Aorta (tissue), 5 donors: ENCODE measurements at places on chromosomes 7 and 10. TPM values are rescaled to one million over a fixed set of nuclear protein-coding genes. Genes with fewer than 3 reads are reported as not detected.

GRCh38 chr10:129517680-129518057 lies 50.6 kb downstream of the MGMT start:
- no peaks in the 10 kb centered on the region for H3K36me3 ChIP-seq
- DNase-seq: no peak
- no peaks in the 10 kb centered on the region for H3K4me1 ChIP-seq
- H3K27me3 ChIP-seq: no peaks in the 10 kb centered on the region
- no peak overlapping the region for H3K4me3 ChIP-seq

DNA sequence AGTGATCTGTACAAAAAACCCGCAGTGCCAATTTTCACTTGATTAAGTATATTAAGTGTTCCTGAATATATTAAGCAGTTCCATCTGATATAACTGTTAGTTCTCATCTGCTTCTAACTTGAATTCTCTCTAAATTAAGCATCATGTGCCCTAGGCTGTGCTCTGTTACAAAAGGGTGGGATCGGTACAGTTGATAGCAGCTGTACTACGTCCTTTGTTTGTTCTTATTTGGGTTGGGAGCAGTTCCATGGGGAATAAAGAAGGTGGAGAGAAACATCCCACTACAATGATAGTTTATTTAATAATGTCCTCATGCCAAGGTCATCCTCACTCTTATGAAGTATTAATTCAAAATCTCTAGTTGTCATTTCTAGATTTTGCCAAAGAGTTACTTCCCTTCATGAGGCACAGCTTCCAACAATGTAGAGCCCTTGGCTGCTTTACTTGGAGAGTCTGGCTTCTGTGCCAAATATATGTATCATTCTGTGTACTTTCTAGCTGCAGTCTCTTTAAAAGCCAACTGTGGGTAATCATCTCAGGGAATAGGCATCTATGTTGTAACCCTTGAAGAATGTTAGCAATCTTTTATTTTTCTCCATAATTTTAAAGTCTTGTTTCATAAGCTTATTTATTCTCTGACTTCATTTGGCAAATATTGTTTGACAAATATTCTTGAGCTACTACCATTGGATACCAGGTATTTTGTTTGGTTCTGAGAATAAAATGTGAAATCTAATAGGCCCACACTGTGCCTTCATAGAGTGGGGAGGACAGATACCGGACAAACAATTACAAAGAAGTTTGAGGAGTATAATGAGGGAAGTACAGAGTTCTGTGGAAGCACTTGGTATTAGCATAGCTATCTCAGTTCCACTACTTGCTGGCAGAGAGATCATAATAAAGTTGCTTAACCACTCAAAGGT lies 22.4 kb upstream of the AHR start:
- peak overlapping the region; percentile 82 for H3K27ac ChIP-seq
- DNase-seq: no peak
- peaks cover 2% of the 10 kb centered on the region for H3K4me1 ChIP-seq
- H3K36me3 ChIP-seq: no peaks in the 10 kb centered on the region
- no peak overlapping the region for H3K4me3 ChIP-seq

DNA sequence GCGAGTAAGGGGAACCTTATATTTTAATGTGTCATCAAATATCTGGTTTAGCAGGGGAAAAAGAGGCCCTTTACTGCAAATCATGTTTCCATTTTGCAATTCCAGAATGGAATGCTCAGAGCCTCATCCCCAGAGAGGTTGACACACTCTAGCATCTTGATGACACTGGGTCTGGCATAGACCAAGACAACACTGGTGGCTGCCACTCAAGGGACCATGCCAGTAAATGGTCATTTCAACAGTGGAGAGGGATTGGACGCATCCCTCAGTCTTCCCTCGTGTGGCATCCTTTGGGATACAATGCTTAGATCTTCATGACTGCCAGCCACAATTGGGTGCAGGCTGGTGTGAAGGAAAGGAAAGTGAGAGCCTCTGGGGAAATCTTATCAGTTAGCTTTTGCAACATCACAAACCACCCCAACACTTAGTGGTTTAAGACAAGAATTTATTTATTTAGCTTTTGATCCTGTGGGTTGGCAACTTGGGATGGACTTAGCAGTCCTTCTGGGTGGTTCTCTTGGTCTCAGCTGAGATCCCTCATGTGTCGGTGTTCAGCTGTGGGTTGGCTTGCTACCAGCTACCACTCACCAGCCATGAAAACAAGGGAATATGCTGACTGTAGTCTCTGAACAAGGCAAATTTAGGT lies 21.6 kb downstream of the TACC2 start:
- no peak overlapping the region for H3K27ac ChIP-seq
- no peaks in the 10 kb centered on the region for H3K27me3 ChIP-seq
- H3K4me3 ChIP-seq: no peak overlapping the region
- no peak for DNase-seq

- no peak overlapping the region for H3K4me3 ChIP-seq
- no peaks in the 10 kb centered on the region for H3K27me3 ChIP-seq
- H3K27ac ChIP-seq: no peak overlapping the region
- H3K36me3 ChIP-seq: no peaks in the 10 kb centered on the region
- H3K4me1 ChIP-seq: no peaks in the 10 kb centered on the region
Observed at GRCh38 chr10:71399946-71400345, 3.2 kb downstream of the CDH23 start.

DNA sequence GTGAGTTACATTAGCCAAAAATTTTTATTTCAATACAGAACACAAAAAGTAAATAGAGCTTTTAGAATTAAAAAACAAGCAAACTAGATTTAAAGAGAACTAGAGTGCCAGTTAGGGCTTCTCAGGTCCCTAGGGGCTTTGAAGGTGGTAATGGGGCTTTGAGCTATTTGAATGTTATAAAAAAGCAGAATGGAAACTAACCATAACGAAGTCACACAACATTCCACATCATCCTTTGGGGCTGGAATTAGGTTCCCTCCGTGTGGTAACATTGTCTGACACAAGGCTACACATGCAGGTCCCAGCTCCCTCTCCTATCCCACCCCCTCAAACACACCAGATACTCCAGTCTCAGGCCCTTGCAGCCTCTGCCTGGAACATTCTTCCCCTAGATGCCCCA lies 15.3 kb downstream of the JAZF1 start:
- no peaks in the 10 kb centered on the region for H3K4me1 ChIP-seq
- H3K4me3 ChIP-seq: no peak overlapping the region
- no peak for DNase-seq

GRCh38 chr10:42984035-42984610 lies 92.7 kb upstream of the RET start:
- H3K27me3 ChIP-seq: no peaks in the 10 kb centered on the region
- H3K36me3 ChIP-seq: no peaks in the 10 kb centered on the region
- H3K4me1 ChIP-seq: no peaks in the 10 kb centered on the region

- H3K27me3 ChIP-seq: no peaks in the 10 kb centered on the region
- no peak for DNase-seq
- no peak overlapping the region for H3K4me3 ChIP-seq
- H3K27ac ChIP-seq: no peak overlapping the region
- no peaks in the 10 kb centered on the region for H3K4me1 ChIP-seq
Observed at GRCh38 chr7:56097700-56098099, 4.9 kb upstream of the PHKG1 start.

GRCh38 chr7:131657881-131658280 lies 101.5 kb upstream of the PODXL start:
- no peak for DNase-seq
- no peaks in the 10 kb centered on the region for H3K36me3 ChIP-seq
- no peak overlapping the region for H3K27ac ChIP-seq
- no peak overlapping the region for H3K4me3 ChIP-seq

DNA sequence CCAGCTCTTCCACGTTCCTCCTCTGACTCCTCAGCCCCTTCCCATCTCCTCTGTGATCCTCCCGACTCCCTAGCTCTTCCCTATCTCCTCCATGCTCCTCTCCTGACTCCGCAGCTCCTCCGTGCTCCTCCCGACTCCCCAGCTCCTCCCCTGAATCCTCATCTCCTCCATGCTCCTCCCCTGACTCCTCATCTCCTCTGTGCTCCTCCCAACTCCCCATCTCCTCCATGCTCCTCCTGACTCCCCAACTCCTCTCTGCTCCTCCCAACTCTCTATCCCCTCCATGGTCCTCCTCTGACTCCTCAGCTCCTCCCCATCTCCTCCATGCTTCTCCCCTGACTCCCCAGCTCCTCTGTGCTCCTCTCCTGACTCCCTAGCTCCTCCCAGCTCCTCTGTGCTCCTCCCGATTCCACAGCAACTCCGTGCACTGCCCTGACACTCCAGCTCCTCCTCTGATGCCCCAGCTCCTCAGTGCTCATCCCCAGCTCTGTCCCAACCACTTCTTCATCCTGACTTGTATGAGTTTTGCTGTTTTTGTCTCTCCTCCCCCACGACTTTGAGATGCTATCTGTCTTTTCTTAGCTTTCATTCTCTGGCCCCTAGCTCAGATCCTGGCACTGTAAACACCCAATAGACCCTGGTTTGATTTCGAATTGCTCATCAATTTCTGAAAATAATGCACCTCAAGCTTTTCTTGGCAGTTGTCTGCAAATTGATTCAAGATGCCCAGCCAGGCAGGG lies 38.3 kb downstream of the OAT start:
- no peak overlapping the region for H3K4me3 ChIP-seq
- no peaks in the 10 kb centered on the region for H3K4me1 ChIP-seq
- no peaks in the 10 kb centered on the region for H3K36me3 ChIP-seq
- no peak overlapping the region for H3K27ac ChIP-seq
- H3K27me3 ChIP-seq: no peaks in the 10 kb centered on the region

DNA sequence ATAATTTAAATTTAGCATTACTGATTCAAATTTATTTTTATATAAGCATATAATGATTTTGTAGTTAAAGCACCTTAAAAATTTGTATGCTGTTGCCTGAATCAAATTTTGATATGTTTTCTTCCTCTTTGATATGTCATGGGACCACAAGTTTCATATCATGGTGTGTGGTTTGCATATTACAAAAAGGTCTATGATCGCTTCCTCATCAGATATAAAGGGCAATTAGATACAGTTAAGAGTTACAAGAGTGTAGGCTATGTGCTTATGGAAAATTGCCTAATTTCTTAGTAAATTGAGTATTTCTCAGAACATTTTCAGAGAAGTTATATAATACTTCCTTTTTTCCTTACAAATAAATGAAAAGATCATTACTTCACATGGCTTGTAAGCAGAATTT lies 22.2 kb downstream of the MRC1 start:
- no peak for DNase-seq
- H3K27me3 ChIP-seq: no peaks in the 10 kb centered on the region
- H3K27ac ChIP-seq: no peak overlapping the region
- H3K4me3 ChIP-seq: no peak overlapping the region

KIF20B gene
- 0.72 TPM for polyA plus RNA-seq

- no peak overlapping the region for H3K27ac ChIP-seq
- H3K36me3 ChIP-seq: no peaks in the 10 kb centered on the region
- H3K4me1 ChIP-seq: no peaks in the 10 kb centered on the region
- H3K4me3 ChIP-seq: no peak overlapping the region
Observed at GRCh38 chr7:31443457-31443856, 70.4 kb upstream of the ITPRID1 start.

DNA sequence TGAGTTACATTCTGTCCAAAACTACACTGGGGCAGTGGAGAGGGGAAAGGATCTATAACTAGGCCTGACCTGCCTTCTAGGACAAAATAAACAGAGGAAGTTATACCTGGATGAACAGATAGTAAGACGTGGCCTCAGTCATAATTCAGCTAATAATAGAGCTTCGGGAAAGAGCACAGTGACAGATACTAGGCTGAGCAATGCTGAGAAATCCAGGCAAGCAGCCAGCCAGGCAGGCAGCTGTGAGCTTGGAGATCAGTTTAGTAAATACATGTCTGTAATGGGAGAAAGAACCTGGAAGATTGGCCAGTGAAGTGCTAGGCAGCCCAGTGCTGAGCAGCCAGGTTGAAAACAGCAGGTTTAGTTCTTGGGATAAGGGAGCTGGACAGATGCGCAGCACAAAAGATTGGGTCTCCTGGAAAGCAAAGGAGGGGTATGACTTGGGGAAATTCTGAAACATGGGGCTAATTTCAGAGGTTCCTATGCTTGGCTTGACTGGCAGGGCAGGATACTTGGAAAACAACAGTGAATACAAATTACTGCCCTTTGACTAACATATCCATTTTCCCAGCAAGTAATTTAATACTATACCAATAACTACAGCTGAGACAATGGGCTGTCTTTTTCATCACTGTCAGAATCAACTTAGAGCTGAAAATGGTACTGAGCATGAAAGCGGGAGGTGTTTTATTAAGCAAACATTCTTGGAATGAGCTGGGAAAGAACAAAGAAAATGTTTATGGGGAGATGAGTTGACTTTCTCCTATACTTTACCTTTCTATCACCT lies 140.8 kb downstream of the DGKB start:
- H3K4me3 ChIP-seq: no peak overlapping the region
- DNase-seq: no peak
- H3K4me1 ChIP-seq: no peaks in the 10 kb centered on the region
- H3K27ac ChIP-seq: no peak overlapping the region
- no peaks in the 10 kb centered on the region for H3K27me3 ChIP-seq

DNA sequence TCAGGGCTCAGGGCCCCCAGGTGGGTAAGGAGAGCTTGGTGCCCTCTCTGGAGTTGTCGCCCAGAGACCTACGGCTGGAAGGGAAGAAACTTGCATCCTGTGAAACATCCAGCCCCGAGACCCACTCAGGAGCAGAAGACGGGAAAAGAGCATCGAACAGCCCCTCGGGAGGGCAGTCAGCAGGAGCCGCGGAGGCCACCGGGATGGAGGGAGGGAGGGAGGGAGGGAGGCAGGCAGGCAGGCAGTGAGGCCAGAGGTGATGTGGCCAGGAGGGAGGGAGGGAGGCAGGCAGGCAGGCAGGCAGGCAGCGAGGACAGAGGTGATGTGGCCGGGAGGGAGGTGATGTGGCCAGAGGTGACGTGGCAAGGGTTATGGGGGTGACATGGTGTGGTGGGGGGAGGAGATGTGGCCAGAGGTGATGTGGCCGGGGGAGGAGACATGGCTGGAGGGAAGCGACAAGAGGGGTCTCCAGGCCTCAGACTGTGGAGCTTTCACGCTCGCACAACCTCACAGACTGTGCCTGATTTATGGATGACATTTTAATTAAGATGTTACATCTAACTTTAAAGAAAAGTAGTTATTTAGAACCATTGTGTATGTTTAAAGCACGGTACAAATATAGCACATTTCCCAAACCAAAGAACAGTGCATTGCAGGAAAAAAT lies 141.1 kb downstream of the DIP2C start:
- no peak overlapping the region for H3K4me3 ChIP-seq
- H3K36me3 ChIP-seq: no peaks in the 10 kb centered on the region
- no peak overlapping the region for H3K27ac ChIP-seq
- H3K27me3 ChIP-seq: no peaks in the 10 kb centered on the region

TMEM60 gene
- 14.3 TPM for polyA plus RNA-seq

DEPP1 gene
- 55.2 TPM for polyA plus RNA-seq

ANKRD22 gene
- polyA plus RNA-seq: 0.18 TPM

BCL7B gene
- polyA plus RNA-seq: 70.9 TPM

SORCS3 gene
- polyA plus RNA-seq: not detected

GRCh38 chr7:158037211-158037610 lies 550.4 kb downstream of the PTPRN2 start:
- no peak for DNase-seq
- no peaks in the 10 kb centered on the region for H3K27me3 ChIP-seq
- H3K4me1 ChIP-seq: no peaks in the 10 kb centered on the region
- H3K4me3 ChIP-seq: no peak overlapping the region
- H3K27ac ChIP-seq: no peak overlapping the region

MAD1L1 gene
- polyA plus RNA-seq: 20.1 TPM

- H3K27me3 ChIP-seq: no peaks in the 10 kb centered on the region
- no peak for DNase-seq
- H3K4me3 ChIP-seq: no peak overlapping the region
- H3K4me1 ChIP-seq: no peaks in the 10 kb centered on the region
Observed at GRCh38 chr10:17888189-17888588, 63.5 kb upstream of the SLC39A12 start.
